Vagina (tissue), 2 donors: ENCODE measurements at places on chromosomes 1 and 21.

GRCh38 chr1:150551784-150552127, 2.5 kb downstream of the ADAMTSL4 start:
- DNase-seq, result no peak

GRCh38 chr1:81929106-81929505, 128.4 kb downstream of the ADGRL2 start:
- DNase-seq, result no peak

DNA sequence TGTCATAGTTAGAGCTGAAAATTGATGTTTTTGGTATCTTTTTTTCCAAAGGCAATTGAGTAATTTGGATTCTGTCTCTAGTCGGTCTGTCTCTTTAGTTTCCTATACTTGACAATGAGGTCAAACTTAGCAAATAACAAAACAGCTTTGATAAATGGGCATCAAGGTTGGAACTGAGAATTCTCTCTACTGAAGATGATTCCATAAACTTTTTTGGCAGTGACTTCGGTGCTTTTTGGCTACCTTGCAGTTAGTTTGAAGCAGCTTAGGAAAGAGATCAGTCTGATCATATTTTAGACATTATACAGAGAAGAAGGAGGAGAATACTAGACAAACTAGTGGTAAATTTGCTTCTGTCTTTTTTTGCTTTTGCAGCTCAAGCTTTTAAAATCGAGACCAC, 559 bp downstream of the VCAM1 start:
- DNase-seq, result no peak

DNA sequence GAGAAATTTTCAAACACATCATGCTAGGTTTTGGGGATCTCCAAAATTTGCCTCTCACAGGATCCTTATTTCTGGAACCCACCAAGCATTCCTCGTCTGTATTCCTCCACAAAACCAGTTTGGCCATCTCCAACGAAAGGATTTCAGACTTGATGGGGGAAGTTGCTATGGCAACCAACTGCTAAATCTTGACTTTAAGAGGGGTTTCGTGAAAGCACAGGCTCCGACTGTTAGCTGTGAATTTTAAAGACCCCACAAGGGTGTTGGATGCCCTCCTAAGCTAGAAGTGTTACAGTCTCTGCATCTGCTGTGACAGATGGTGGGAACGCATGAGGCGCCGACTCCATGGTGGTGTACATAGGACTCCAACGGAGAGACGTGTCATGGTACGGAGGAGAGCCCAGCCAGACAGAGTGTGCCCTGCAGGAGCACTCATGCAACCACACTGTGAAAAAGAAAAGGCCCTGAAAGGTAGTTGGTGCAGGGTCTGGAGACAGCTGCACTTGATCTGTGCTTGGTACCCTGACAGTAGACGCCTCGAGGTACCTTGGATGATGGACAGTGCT, 147.1 kb downstream of the ASTN1 start:
- DNase-seq, result no peak

- DNase-seq, result no peak
These were observed 28.1 kb upstream of the ACBD6 start for GRCh38 chr1:180530501-180530900.

DNA sequence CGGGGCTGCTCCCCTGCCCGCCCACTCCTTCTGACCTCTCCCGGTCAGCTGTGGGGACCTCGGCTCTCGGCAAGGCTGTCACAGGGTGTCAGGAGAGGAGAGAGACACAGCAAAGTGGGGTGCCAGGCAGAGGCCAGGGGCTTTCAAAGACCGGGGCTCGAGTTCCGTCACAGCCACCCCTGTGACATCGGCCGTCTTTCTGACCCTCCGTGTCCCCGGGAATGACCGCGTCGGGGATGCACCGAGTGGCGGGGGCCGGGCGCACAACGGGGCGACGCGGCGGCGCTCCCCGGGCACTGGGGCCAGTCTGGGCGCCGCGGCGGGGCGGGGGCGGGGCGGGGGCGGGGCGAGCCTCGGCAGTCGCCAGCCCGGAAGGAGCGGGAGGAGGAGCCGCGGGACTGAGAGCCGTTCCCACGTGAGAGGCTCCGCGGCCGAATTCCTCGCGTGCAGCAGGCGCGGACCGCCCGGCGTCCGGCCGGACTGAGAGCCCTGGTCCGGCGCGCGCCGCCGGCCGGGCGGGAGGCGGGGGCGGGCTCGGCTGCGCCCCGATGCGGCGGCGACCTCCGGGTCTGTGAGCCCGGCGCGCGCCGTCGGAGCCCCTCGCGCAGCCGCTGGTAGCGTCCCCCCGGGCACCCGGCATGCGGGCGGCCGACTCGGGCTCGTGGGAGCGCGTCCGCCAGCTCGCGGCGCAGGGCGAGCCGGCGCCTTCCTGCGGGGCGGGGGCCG, 229.7 kb upstream of the TMEM51 start:
- DNase-seq, result no peak

GRCh38 chr1:48873944-48874343, 97.3 kb upstream of the BEND5 start:
- no peak for DNase-seq

DNA sequence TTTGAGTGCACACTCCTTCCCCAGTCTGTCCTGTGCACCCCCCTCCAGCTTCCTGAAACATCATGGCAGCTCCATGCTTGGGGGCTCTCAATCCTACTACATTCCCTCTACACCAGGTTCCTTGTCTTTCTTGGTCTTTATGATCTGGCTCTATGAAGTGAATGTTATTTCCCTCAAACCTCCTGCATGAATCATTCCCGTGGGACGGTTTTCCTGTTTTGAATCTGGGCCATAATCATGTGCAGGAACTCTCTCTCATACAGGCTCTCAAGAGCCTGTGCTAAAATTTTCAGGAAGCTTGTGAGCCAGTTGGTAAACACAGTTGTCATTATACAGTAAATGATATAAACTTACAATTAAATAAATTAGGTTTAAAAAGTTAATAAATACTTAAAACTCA, 89.8 kb upstream of the KCNE2 start:
- no peak for DNase-seq

GRCh38 chr1:218494449-218494852, 149.3 kb downstream of the TGFB2 start:
- DNase-seq, result no peak

GRCh38 chr1:4612991-4613390, 41.4 kb upstream of the AJAP1 start:
- no peak for DNase-seq

GRCh38 chr1:207612762-207613161, 32.2 kb upstream of the CR1L start:
- DNase-seq, result no peak

DNA sequence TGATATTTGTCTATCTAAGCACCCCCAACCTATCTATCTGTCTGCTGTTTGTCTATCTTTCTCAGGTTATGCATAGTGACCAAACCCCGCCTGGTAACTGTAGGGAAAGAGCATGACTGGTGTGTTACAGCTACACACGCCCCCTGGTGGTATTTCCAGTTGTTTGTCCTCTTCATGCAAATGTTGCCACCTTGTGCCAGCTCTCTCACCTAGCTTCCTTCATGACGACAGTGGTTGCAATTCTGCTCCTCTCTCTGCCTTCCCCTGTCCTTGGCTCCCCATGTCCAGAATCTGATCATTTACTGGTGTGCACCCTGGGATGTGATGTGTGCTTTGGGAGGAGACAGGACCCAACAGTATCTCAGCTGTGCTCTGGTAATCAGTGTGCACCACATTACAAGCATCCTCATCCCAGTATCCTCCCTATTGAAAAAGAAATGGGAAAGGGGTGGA, 8.1 kb upstream of the INKA2 start:
- peak; percentile 83 for DNase-seq

DNA sequence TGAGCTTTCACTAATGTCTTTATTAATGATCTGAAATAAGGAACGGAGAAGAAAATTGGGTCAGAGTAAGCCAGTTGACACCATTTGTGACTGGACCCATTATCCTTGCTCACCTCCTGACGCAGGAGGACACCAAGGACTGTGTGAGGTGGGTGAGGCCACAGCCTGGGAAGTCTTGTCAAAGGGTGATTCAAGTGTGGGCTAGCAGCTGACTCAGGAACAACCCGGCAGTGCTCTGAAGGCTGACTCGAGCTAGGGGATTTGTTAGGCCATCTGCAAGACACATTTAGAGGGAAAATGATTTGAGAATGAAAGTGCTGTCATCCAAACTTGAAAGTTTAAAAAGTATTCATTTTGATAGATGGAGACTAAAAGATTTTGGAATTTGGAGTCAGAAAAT, 21.2 kb downstream of the PRRX1 start:
- no peak for DNase-seq

- DNase-seq, result no peak
These were observed 5.3 kb downstream of the LUZP1 start for GRCh38 chr1:23163395-23163794.

- no peak for DNase-seq
These were observed 56.4 kb downstream of the GRIK3 start for GRCh38 chr1:36977731-36978406.

GRCh38 chr1:14778898-14779865, 180.7 kb downstream of the KAZN start:
- DNase-seq, result no peak

DNA sequence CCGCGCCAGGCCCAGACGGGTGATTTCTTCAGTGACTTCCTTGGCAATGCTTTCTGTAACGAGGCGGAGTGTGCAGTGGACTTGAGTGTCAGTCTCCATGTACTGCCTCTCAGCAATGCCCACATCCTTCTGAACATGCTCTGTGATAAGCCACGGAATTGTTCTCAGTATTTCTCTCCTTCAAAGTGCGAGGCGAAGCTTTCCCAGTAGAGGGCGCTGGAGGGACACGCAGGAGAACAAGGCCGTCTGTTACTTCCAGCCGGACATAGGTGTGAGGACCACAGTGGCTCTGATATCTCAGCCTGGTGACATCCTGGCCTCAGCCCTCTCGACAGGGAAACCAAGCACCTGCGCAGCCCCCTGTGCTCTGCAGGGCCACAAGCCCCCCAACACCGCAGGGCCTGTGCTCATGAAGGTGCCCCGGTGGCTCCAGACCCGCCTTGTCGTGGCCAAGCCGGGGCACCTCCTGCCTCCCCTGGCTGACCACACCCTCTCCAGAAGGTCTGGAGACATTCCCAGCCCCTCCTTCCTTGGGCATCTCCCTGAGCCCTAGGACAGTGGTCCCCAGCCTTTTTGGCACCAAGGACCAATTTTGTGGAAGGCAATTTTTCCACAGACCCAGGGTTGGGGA, 46.1 kb upstream of the BACE2 start:
- peak; percentile 83 for DNase-seq

DNA sequence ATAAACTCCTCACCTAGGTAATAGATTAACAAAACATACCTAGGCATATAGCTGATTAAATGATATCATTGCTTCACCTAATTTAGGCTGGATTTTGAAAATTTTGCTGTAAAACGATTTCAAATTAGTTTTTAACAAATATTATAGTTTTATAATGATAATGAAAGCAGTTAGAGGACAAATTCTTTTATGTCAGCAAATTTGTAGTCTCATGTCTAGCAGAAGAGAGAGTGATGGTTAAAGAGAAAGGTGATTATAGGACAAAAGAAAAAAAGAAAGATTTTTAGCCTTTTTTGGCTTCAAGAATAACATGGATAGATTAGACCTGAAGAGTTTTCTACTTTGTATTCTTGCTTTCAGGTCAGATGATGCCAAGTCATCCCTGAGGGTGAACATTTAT, 3.6 kb upstream of the DPH5 start:
- no peak for DNase-seq

DNA sequence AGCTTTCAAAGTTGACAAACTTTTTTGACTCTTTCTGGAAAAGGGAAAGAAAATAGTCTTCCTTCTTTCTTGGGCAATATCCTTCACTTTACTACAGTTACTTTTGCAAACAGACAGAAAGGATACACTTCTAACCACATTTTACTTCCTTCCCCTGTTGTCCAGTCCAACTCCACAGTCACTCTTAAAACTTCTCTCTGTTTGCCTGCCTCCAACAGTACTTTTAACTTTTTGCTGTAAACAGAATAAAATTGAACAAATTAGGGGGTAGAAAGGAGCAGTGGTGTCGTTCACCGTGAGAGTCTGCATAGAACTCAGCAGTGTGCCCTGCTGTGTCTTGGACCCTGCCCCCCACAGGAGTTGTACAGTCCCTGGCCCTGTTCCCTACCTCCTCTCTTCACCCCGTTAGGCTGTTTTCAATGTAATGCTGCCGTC, 160.8 kb upstream of the SGIP1 start:
- no peak for DNase-seq

DNA sequence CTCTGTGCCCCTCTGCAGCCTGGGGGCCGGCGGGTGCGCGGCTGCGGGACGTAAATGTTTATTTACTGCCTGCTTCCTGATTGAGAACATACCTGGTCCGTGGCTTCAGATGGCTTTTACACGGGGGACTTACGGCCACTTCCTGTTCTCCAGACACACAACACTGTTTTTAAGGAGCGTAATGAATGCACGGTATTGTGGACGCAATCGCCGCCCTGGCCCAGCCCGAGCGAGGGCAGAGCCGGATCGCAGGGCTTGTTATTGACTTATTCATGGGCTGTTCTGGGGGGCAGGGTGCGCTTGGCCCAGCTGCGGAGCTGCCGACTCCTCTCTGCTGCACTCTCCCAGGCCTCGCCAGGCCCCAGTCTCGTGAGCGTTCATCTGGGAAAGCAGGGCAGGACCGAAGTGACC, 52.8 kb upstream of the ACTRT2 start:
- no peak for DNase-seq

DNA sequence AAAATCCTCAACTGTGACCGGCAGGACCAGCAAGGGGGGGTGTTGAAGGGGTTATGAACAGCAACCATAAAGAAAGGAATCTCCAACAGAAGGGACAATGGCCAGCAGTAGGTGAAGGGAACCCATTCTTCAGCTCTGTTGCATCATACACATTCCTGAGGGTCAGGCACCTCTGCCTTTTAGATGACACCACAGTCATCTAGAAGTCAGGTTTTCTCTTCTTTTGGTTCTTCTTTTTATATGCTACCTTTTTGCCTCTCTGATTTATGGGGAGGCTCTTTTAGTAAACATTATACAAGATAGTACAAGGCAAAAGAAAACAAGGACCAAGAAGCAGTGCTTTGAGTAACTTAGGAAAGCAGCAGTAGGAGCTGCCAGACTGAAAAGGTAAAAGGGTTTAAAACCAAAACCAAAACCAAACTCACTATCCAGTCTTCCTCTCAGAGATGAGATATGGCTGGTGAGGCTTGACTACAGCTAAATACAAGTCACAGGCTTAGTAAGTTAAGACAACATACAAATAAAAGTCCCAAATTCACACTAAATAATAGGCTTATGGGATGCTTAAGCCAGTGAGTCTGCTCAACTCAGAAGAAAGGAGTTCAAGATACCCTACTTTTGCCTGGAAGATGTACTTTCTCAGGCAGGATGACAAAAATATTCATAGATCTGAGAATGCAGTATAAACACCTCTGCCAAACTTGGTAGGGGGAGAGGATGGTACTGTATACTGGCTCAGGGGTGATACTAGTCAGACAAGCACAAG, 4.1 kb downstream of the TEX38 start:
- no peak for DNase-seq

GRCh38 chr1:22775478-22775877, 64.8 kb downstream of the EPHB2 start:
- DNase-seq, result no peak

- DNase-seq, result no peak
These were observed 93.9 kb upstream of the TARDBP start for GRCh38 chr1:10918531-10918930.
